ENCODE measurements at places on chromosomes 12 and 14. TPM values are rescaled to one million over a fixed set of nuclear protein-coding genes. Genes with fewer than 3 reads are reported as not detected.

Gene ADAM21
- polyA plus RNA-seq, result 0.09 TPM

Gene VPS29
- 320 TPM for polyA plus RNA-seq

Gene KRT75
- 6.8 TPM for polyA plus RNA-seq

Gene RND1
- 1.8 TPM for polyA plus RNA-seq

Gene P2RX2
- 2.5 TPM for polyA plus RNA-seq

Gene IL31
- polyA plus RNA-seq, result 0.14 TPM
